ENCODE measurements at places on chromosomes 7 and 10.

GRCh38 chr7:95088536-95089215 is 181.3 kb downstream of the PPP1R9A start:
- no peaks in the 10 kb centered on the region for H3K36me3 ChIP-seq
- H3K4me1 ChIP-seq, result no peaks in the 10 kb centered on the region
- H3K27me3 ChIP-seq, result no peaks in the 10 kb centered on the region
- no peak for DNase-seq
- no peak overlapping the region for H3K4me3 ChIP-seq

- H3K27me3 ChIP-seq, result no peaks in the 10 kb centered on the region
- H3K36me3 ChIP-seq, result no peaks in the 10 kb centered on the region
- DNase-seq, result no peak
- no peak overlapping the region for H3K27ac ChIP-seq
- H3K4me1 ChIP-seq, result no peaks in the 10 kb centered on the region
Measured at GRCh38 chr7:151236406-151236805, 4.1 kb downstream of the CHPF2 start.

DNA sequence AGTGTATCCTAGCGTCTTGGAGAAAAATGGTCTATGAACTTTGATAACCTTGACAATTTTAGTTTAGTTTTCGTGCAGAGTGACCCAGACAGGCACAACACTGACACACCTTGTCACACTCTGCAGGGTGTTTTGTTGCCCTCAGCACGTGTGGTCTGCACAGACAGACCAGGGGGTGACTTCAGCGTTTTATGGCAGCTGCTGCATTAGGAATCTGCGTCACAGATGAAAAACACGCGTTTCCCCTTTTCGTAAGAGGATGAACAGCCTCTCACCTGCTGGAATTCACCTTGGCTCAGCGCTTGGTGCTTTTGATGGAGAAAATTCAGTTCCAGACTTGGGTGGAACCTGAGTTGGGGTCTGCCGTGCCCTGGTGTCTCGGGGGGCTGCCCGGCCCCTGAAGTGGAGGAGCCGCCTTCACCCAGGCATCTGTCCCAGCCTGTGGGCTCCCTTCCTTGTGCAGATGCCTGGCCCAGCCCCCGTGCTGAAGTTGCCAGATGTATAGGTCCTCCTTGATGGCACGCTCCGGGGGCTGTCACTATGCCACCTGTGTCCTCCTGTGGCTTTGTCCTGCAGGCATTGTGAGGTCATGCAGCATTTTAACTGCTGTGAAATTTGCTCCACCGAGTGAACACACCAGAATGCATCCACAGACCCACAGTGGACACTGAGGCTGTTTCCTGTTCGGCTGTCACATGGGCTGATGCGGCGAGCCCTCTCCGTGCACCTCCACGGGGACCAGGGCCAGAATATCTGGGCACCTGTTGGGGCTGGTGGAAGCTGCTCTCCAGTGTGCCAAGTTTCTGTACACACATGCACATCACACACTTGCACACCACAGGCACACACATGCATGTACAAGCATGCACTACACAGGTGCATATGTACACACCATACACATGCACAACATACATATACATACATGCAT is 18.3 kb downstream of the INPP5A start:
- H3K36me3 ChIP-seq, result peaks cover 1% of the 10 kb centered on the region
- no peaks in the 10 kb centered on the region for H3K4me1 ChIP-seq
- no peaks in the 10 kb centered on the region for H3K27me3 ChIP-seq
- H3K4me3 ChIP-seq, result no peak overlapping the region

GRCh38 chr7:158015403-158016179 is 572.0 kb downstream of the PTPRN2 start:
- no peaks in the 10 kb centered on the region for H3K4me1 ChIP-seq
- no peak overlapping the region for H3K27ac ChIP-seq
- no peak for DNase-seq
- H3K36me3 ChIP-seq, result no peaks in the 10 kb centered on the region

DNA sequence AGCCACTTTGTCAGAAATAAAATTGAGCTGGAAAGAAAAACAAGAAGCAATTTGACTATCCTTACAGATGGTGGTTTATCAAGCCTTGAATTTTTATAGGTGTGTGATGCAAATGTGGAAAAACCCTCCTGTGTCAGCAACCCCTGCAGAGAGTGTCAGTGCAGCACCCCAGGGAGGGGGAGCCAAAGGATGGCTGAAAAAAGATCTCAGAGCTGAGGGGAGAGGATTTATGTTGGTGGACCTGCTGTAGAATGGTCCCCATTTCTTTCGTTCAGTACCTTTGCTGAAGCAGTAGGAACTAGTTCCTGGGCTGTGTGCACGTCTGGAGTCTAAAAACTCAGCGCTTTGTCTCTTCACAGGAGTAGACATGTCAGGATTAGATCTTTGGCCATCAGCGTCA is 239.0 kb downstream of the PHTF2 start:
- no peaks in the 10 kb centered on the region for H3K4me1 ChIP-seq
- H3K27me3 ChIP-seq, result no peaks in the 10 kb centered on the region
- H3K27ac ChIP-seq, result no peak overlapping the region

DNA sequence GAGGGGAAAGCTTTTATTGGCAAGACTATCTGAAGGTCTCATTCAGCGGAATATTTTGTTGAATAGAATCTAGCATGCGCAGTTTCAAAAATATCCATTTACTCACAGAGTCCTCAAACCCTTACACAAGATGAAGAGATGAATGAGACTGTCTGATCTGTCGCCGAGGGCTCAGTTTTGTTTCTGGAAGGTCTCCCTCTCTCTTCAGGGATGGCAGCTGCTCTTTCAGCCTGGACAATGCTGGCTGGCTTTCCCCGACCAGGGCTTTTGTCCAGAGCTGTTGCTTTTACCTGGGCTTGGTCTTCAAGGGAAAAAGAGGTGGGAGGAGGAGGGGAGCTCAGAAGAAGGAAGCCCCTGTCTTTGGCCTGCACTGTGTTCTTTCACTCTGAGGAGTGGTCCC is 81.9 kb upstream of the BTBD16 start:
- H3K27me3 ChIP-seq, result no peaks in the 10 kb centered on the region
- DNase-seq, result no peak
- no peak overlapping the region for H3K27ac ChIP-seq
- no peaks in the 10 kb centered on the region for H3K4me1 ChIP-seq
- H3K36me3 ChIP-seq, result no peaks in the 10 kb centered on the region
- no peak overlapping the region for H3K4me3 ChIP-seq
